ENCODE measurements at places on chromosomes 1 and 21. TPM values are rescaled to one million over a fixed set of nuclear protein-coding genes. Genes with fewer than 3 reads are reported as not detected.
A peak's percentile ranks its signal among the peaks of the same experiment; 100 is the strongest.

EFNA3 gene
- 2.1 TPM for total RNA-seq

MIXL1 gene
- 0.09 TPM for total RNA-seq

PPFIA4 gene
- total RNA-seq = 2.1 TPM

RNU1-3 gene
- total RNA-seq = 17,380 TPM

KRTAP13-2 gene
- not detected for total RNA-seq

TDRD5 gene
- total RNA-seq = 0.52 TPM

LHX4 gene
- 0.05 TPM for total RNA-seq

CDK18 gene
- total RNA-seq = 1.8 TPM

UBXN10 gene
- total RNA-seq = 0.24 TPM

RAB3B gene
- total RNA-seq = 0.24 TPM

RNPC3 gene
- 11.2 TPM for total RNA-seq

MROH9 gene
- 0.05 TPM for total RNA-seq

DNA sequence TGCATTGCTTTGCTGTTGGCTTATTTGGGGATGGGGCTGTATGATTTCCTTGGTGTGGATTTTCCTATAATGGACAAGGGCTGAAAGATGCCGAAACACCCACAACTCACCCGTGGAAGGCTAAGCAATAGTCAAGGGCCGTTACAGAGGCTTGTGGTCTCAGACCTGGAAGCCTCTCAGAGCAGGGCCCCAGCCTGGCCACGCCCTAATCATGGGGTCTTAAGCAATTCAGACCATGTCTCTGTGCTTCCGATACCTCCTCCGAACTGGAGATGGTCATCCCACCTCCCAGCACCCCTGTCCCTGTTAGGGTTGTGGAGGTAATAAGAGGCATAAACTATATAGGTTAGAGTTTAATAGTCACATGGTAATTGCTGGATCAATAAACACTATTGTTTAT lies 3.4 kb downstream of the ABCG1 start:
- DNase-seq = no peak

DNA sequence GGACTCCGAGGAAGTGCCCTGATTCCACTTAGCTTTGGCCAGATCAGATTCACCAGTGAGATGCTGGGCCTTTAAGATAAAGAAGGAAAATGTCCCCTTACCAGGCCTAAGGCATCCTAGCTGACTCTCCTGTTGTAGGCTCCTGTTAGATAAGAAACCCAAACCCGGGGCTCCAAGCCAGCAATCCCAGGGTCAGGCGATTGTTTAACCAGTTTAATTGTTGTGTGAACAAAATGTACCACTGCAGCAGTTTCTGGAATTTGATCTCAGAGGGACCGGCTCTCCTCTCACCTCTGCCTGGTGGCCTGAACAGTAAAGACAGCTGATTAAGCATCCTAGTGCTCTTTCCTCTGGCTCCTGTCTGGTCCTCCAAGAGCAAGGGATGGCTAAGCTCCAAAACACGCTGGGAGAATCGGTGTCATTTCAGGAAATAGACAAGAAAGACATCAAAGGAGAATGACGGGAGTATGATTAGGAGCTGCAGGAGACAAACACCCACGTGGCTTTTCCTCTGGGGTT lies 9.3 kb upstream of the KLHDC8A start:
- no peak for DNase-seq

GRCh38 chr1:182680901-182681567 lies 3.4 kb downstream of the RGS8 start:
- no peak for DNase-seq

- DNase-seq = no peak
Observed at GRCh38 chr1:55318116-55318817, 103.1 kb upstream of the USP24 start.

DNA sequence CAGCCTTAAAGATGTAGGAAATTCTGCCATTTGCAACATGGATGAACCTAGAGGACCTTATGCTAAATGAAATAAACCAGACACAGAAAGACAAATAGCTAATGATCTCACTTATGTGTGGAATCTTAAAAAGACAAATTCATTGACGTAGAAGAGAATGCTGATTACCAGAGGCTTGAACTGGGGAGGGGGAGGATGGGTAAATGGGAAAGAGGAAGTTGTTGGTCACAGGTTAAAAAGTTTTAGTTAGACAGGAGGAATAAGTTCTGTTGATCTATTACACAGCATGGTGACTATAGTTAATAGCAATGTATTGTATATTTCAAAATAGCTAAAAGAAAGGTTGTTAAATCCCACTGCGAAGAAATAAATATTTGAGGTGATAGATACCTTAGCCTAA lies 62.8 kb downstream of the PKN2 start:
- no peak for DNase-seq

DNA sequence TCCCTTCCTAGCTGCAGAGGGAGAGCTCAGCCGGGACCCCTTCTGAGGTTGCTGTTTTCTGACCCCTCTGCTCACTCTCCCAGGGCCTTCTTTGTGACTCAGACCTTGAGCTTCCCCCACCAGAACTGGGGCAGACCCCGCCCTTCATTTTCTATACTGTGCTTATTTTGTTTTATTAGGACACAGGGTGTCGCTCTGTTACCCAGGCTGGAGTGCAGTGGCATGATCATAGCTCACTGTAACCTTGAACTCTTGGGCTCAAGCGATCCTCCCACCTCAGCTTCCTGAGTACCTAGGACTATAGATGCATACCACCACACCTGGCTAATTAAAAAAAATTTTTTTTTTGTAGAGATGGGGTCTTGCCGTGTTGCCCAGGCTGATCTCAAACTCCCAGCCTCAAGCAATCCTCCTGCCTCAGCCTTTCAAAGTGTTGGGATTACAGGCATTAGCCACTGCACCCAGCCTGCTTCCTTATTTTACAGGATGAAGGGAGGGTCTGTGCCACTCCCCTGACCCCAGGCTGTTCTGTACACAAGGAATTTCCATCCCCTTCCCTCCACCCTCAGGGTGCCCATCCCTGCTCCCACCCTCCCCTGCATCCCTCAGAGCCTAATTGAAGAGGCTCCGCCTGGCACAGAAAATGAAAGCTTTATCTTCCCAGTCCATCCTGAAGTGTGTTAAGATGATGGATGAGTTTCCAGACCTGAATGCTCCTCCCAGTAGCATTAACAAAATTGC lies 195.2 kb upstream of the POU3F1 start:
- DNase-seq = no peak

DNA sequence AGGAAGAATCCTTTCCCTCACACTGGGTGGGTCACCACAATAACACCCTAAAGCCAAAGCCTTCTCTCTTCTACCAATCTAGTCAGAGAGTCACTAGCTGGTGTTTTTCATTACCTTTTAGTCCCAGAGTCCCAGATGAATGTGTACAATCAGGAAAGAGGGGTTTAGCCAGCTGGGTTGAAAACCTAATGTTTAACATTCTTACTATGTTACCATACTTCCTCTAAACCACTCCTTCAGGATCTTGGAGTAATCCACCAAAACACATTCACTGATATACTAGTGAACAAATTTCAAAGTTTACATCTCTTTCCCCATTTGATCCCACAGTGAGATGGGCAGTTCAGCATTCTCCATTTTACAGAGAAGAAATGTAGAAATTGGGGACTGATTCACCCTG lies 9.7 kb downstream of the LPAR3 start:
- no peak for DNase-seq

- DNase-seq = no peak
Observed at GRCh38 chr1:20008391-20008841, 29.0 kb upstream of the PLA2G2A start.

DNA sequence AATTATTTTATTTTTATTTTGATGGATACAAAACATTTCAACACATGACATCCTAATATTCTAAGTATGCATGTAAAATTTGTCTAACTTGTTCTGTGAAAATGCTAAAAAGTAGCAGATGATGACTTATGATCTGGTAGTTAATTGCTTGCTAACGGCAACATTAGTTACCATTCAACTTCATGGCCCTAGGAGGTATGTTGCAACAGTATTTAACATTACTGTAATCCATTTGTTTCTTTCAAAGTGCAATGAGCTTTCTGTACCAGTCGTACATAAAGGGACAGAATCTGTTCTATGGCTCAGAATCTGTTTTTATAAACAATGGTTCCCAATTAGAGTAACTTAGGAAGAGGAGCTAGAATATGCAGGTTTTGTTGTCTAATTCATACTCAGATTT lies 91.5 kb upstream of the ZNHIT6 start:
- no peak for DNase-seq

GRCh38 chr21:44637018-44637850 lies at the start of gene KRTAP10-10:
Gene KRTAP10-10, plus strand, starts transcription at chr21:44637356. Its CDS starts 62 bp downstream, at chr21:44637418.
- no peak for DNase-seq

GRCh38 chr1:64745181-64745985 lies 508 bp downstream of the RAVER2 start:
- DNase-seq = peak; percentile 73

DNA sequence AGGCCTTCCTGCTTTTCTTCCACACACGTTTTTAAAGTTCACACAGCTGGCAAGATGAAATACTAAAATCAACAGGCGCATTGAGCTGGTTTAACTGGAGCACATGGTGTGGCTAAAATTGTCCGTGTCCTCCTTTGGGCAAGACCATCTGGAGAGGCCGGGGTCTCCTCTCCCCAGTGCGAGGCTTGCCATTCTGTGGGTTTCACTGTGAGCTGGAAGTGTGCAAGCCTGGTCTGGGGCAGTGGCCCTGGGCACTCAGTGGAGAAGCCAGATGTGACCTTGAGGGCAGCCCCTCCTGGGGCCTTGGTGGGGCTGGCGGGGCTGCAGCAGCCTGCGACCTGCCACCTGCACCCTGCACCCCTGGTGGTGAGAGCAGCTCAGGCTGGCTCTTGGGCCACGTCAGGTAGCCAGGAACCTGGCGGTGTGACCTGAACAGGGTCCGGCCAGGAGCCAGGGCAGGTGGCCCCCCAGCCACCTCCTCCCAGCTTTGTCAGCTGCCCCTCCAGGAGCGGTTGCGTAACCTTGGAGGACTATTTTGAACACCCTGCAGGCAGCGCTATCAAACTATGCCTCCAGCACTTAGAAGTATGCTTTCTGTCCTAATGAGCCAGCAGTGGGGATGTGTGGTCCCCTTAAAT lies 52.4 kb downstream of the SLC37A1 start:
- DNase-seq = no peak

GRCh38 chr1:105894006-105894405 lies 1162.5 kb upstream of the PRMT6 start:
- no peak for DNase-seq

DNA sequence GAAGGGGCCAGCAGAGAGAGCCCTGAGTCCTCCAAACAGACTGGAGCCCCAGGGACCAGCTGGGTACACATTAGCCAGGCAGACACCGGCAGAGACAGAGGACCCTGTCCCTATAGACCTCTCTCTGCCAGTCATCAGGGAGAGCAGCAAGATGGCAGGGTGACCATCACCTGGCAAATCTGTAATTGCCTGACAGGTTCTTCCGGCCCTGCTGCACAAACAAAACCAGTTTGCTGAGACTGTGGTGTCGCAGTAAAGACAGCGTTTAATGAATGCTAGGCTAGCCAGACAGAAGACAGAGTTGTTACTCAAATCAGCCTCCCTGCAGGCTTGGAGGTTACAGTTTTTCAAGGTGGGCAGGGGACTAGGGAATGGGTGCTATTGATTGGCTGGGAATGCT lies 618.9 kb downstream of the NPHP4 start:
- no peak for DNase-seq

DNA sequence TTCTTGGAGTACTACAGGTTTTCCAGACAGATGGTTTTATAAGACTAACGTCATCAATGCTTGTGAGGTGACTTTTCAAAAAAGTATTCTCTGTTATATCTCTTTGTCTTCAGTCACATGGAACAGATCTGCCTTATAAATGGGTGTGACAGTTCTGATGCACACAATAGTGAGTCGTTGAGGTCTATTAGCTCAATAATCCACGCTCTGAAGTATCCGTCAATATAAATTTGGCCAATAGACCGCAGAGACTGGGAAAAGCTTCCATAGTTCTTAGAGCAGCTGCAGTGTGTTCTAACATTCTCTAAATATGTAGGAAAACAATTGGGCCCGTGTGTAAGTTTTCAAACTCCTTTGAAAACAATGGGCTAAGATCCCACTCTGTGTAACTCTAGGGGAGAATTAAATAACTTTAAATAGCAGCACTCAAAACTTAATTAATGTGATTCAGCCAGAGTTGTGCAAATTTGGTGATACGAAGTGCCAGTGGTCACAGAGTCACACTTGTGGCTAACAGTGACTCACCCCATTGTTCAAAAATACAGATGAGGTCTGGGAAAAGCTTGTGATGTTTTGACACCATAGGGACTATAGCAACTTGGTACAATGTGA lies 316.0 kb downstream of the LMO4 start:
- DNase-seq = no peak

DNA sequence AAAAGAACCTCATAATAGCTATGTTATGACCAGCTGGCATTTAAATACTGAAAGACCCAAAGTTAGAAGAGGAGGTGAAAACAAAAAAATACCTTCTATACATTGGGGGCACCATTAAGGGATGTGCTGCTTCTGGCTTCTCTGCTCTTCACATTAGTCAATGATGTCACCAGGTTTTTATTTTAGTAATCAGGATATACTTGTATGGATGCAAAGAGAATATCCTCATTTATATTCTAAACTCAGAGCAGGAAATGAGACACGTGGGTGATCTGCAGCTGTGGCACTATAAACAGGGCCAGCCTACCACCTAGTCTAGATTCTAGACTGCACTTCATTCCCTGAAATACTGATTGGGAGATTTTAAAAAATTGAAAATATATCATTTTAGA lies 51.2 kb downstream of the WLS start:
- no peak for DNase-seq

DNA sequence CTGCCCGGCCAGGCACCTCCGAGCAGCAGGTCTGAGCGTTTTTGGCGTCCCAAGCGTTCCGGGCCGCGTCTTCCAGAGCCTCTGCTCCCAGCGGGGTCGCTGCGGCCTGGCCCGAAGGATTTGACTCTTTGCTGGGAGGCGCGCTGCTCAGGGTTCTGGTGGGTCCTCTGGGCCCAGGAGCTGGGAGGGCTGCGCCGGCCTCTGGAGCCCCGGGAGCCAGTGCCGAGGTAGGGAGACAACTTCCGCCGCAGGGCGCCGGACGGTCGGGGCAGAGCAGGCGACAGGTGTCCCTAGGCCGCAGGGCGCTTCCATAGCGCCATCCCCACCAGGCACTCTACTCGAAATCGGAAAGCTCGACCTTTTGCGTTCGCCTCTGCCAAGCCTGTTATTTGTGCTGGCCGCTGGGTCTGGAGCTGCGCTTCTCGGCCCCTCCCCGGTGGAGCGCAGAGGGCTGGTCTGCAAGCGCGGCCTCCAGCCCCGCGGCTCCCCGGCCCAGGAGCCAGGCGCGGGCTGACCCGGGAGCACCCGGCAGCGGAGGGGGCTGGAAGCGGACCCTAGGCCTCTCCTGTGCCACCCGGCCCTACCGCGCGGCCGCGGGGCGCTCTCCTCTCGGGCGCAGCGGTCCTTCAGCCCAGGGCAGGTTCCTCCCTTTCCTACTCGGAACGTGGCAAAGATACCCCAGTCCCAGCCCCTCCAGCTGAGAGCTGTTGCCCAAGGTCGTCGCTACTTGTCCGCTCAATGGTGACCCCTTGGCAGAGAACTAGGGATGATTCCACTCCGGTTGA lies 2.2 kb downstream of the SIM2 start:
- DNase-seq = no peak

DNA sequence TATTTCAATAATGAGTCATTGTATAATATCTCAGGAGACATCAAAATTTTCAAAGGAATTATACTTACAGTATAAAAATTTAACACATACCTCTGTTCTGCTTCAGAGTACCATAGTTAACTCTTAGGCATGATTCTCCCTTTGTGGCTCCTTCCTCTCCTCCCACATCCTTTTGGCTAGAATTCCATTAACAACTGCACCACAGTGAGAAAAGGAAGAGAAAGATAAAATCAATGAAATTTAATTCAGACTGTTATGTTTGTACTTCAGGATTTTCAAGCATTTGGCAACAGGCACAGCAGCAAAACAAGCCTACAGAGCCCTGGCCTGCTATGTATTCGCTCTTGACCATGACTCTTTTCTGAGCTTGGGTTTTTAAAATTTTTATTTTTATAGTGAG lies 57.2 kb upstream of the SGIP1 start:
- no peak for DNase-seq
